HAP-1 (cell line): ENCODE measurements at places on chromosomes 11 and 22.

- DNase-seq, result no peak
These were observed 80.5 kb downstream of the TEAD1 start for GRCh38 chr11:12754582-12755234.

DNA sequence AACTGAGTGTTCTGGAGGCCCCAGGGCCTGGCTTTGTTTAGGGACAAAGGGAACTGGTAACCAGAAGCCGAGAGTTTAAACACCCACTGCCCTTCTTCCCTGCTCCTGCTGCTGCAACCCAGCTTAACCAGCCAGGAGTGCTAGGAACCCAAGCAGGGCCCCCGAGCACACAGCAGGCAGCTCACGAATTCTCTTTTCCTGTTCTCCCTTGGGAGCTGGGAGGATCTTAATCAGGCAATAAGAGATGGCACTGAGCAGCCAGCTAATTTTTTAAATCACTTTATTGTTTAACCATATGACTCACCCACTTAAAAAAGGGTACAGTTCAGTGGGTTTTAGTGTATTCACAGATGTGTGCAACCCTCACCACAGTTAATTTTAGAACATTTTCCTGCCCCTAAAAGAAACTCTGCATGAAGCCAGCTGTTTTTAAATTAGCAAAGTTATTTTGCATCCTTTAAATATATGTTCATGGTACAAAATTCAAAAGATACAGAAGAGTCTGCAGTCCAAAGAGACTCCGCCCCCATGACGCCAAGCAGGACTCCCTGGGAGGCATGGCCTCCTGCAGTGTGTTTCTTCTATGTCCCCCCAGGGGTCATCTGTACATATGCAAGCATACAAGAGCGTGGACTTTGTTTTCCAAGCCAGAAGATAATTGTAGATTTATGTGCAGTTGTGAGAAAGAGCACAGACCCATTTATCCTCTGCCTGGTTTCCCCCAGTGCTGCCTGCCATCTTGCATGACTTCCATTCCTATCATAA is 18.9 kb upstream of the PPP6R3 start:
- DNase-seq, result no peak

GRCh38 chr11:65491163-65491465 is 7.7 kb upstream of the MALAT1 start:
- DNase-seq, result no peak

GRCh38 chr11:123480290-123480815 is 50.3 kb downstream of the GRAMD1B start:
- DNase-seq, result no peak

- no peak for DNase-seq
These were observed 94.3 kb downstream of the ISX start for GRCh38 chr22:35160268-35160667.

DNA sequence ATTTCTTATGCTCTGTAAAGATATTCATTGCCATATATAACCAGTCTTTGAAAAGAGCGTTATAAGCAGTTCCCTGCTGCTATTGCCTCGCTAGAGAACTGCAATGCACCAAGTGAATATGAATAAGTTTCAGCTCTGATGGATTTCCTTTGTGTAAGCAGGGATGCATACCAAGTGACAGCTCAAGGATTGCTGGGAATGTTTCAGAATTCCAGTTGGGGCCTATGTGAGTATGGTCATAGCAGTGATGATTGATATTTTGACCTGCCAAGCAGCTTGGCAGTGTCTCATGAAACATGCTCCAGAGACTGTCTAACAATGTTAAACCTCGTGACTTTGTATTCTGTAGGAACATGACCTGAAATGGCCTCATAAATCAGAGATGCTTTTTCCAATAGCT is 312.6 kb downstream of the C11orf87 start:
- no peak for DNase-seq

- no peak for DNase-seq
These were observed 25.2 kb upstream of the LRRC32 start for GRCh38 chr11:76695771-76696170.

- DNase-seq, result peak; percentile 19
These were observed 218.8 kb upstream of the B3GAT1 start for GRCh38 chr11:134630861-134631260.

DNA sequence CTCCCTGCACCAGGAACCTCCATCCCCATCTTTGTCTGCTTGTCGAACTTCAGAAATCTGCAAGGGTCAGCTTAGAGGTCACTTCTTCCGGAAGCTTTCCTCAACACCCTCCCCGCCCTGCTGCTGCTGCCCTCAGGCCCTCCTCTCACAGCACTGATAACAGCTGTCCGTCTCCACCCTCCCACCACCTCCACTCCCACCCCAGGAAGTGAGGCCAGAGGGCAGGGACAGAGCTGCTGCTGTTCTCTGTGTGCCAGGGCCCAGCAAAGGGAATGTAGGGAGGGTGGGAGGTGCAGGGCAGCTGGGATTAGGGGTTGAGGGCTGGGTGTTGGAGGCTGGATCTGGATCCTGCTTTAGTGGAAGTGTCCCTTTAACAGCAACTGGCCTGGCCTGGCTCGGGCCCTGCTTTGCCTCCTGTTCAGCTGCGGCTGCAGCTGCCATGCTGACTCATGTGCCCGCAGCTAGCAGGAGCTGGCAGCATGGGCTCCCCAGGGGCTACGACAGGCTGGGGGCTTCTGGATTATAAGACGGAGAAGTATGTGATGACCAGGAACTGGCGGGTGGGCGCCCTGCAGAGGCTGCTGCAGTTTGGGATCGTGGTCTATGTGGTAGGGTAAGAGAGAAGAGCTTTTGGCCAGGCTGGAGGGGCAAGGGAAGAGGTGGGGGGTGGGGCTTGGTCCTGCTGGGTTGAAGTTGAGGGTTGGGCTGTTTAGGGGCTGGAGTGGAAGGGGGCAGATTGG is at the start of gene P2RX6:
P2RX6 (plus strand) TSS at position 440 of the 740 bp plus-strand sequence; CDS start at position 450, 10 bp downstream.
- no peak for DNase-seq

- DNase-seq, result peak; percentile 34
These were observed 2.9 kb downstream of the TEAD1 start for GRCh38 chr11:12677131-12677530.
